ENCODE measurements at places on chromosomes 2 and 18.

DNA sequence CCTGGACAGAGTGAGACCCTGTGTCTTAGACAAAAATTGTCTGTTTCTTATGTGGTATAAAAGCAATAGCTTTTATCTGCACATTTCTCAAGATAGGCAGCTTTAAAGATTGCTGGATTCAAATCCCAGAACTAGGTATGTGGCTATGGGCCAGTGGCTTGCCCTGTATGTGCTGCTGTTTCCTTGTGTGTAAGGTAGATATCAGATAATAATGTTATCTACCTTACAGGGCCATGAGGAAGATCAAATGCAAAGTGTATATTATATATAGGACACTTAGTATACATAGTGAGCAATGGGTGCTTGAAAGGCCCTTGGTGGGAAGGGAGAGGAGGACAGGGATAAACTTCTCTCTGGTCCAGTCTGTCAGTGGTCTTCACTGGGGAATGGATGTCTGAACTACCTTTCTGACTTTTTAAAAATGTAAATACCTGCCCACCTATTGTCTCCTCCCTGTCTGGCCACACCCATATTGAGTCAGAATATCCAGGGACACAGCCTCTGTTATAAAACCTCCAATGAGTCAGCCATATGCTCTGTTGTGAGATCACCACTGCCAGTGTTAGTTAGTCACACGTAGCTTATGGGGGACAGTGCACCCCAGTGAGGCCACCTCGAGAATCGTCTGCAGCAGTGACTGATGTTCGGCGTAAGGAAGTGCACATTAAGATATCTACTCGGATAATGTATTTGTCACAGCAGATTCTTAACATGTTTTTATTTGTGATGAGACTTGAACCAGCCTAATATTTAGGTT is 383.4 kb downstream of the PTPRM start:
- no peak for DNase-seq

DNA sequence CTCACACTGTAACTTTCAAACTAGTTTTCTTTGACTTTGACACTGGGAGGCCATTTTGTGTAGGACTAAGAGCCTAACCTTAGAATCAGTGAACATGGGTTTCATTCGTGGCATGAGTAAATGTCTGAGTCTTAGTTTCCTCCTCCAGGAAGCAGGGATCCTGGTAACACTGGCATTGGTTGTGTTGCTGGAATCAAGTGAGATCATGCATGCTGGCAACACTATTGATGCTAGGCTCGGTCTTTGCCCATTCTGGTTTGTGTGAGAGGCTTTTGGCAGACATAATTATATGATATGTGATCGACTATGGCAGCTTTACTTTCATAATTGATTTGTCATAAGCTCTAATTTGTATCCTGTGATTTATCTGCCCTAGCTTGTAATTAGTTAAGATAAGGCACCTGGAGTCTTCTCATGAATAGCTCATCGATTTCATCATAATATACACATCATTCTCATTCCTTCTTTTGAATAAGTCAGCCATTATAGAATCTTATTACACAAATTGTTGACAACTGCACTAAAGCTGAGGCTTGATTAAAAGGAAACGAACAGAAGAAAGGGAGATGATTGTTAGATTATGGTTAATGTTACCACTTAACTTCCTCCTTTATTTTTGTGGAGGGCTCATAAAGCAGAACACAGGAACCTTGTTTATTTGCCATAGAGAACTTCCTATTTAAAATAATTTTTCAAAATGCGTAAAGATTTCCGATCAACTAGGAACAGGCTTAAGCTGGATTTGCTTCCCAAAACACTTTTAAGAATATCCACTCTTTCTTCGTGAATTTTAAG is 12.6 kb downstream of the PPP1R1C start:
- peak; percentile 90 for DNase-seq

GRCh38 chr2:240249423-240250149 is 109.1 kb upstream of the OTOS start:
- DNase-seq: no peak

- no peak for DNase-seq
Observed at GRCh38 chr2:47064106-47064505, 91.0 kb downstream of the STPG4 start.

DNA sequence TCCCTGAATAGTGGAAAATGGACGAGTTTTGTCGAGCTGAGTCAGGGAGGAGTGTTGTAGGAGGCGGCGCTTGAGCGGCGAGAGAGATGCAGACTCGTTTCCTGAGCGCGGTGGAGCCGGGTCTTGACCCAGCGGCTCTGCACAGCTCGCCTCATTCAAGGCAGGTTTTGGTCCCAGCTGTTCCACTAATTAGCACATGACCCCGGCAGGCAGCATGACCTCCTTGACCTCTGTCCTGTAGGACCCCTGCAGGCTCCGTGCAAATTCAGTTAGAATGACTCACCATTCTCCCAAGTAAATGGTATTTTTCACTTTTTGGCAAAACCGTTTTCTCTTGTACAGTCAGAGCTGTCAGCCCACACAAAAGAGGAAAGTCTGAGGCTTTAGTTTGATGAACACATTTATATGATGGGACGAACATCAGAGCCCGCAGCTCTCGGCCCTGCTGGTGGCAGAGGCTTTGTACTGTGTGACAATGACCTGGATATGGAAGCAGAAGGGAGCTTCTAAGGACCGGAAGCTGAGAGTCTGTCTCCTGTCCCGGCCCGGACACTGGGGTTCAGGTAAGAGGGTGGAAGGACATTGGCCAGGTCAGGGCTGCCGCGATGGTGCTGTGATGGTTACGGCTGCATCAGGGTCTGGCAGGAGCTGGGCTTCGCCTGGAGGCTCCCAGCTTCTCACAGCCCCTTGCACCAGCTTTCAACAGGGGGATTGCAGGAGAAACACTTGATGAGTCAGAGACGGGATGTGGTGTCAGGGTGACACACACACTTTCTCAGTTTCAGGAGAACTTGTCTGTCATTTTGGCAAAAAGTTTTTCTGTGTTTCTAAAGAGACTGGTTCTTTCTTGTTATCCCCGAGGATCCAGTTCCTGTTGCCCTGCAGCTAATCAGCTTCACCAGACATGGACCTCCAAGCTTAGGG is 29.9 kb upstream of the ALKAL2 start:
- no peak for DNase-seq

DNA sequence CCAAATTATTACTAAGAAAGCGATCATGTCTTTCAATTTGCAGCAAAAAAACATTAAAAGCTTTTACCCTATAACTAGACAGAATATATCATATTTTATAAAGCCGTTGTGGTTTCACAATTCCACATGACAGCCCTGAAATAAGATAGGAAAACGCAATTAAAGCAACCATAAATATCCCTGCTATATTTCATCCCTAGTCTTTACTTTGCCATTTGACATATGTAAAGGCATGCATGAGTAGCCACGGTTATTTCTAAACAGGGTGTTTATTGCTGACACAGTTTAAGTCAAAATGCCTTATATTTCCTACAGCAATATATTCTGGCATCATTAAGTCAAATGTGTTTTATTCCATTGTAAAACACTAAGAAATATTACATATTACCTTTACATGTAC is 239.9 kb downstream of the DSEL start:
- no peak for DNase-seq

- no peak for DNase-seq
Observed at GRCh38 chr18:48777026-48777743, 173.6 kb downstream of the SMAD7 start.

GRCh38 chr2:42089340-42089925 is 41.6 kb downstream of the PKDCC start:
- no peak for DNase-seq

GRCh38 chr2:168566974-168567665 is 111.0 kb downstream of the CERS6 start:
- DNase-seq: no peak

DNA sequence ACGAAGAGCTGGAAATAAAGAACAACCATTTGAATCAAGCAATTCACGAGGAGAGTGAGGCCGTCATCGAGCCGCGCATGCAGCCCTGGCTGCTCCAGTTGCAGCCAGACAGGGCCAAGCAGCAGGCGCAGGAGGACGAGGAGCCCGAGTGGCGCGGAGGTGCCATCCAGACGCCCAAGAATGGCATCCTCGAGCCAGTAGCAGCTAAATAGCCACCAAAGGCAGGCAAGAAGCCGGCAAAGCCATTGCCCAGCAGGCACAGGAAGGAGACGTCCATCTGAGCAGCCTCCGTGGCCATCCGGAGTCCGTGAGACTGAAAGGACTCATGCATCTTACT is 8.9 kb upstream of the CHST10 start:
- no peak for DNase-seq

GRCh38 chr2:186346216-186346615 is 139.8 kb upstream of the ZC3H15 start:
- DNase-seq: no peak

DNA sequence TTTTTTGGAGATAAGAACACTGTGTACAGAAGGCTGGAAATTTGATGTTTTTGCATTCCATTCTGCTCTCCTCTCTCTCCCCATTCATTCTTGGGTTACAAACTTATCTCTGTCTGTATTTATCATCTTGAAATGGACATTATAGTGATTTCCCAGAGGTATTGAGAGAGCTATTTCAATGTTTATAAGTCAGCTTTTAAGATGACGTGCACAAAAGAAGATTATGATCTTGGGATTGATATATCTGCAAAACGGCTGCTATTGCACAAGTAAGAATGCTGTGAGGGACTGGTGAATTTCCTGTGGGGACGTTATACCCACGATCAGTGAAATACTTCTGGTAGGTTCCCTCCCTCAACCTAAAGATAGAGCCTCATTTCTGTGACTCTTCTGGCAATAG is 61.0 kb upstream of the DTNA start:
- DNase-seq: no peak

- DNase-seq: no peak
Observed at GRCh38 chr2:212901604-212902275, 249.7 kb downstream of the IKZF2 start.

GRCh38 chr18:45081566-45082181 is 401.0 kb downstream of the SETBP1 start:
- DNase-seq: no peak

DNA sequence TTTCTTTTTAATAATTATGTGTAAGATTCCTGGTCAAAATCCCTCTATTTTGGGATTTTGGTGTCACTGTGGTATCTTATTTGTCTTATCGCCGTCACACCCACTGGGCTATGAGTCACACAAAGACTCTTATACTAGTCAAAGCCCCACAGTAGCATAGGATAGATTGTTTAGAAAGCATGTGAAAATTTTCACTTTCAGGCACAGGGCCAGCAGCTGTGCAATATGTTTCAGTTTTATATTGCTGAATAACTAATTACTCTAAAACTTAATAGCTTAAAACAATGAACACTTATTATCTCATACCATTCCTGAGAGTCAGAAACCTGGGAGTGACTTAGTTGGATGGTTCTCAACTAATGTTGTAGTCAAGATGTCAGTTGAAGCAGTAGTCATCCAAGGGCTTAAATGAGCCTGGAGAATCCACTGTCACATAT is 24.0 kb downstream of the CFAP210 start:
- DNase-seq: no peak

- DNase-seq: no peak
Observed at GRCh38 chr2:44778221-44778654, 163.3 kb upstream of the SIX3 start.

DNA sequence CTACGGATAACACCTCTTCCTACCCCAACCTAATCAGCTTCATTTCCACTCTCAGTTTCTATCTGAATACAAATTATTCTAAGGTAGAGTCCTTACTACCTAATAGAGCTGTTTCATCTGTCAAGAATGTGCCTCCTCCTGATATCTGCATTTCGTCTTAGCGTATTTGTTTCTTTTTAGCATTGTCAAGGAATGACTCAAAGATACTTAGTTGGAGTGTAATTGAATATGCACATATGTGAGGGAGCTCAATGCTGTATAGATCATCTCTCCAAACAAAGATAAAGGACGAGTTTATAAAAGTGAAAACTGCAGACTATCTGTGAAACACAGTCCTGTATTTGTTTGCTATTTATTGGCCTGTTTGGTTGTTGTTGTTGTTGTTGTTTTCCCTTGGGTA is 2059.4 kb upstream of the CELF4 start:
- DNase-seq: no peak

DNA sequence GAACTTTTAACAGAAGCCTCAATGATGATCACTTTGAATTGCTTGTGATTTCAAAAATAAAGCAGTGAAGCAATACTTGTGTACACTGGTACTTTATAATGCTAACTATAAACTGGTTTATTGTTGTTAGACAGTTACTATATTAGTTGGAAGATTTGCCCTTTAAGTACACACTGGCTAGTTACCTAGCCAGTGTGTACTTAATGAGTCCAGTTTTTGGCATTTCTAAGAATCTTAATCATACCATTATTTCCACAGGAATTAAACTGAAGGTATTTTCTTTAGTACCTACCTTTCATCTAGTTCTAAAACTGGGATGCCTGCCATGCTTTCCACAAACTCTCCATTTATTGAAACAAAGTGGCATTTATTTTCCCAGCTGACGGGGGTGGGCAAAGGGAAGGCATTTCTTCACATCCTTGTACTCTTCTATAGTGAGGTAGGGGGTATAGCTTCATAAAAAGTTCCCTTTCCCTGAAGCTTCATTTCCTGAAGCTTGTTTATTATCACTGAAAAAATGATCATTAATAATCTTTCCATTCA is 49.9 kb downstream of the UGP2 start:
- DNase-seq: no peak

- no peak for DNase-seq
Observed at GRCh38 chr2:108974674-108975073, 14.3 kb downstream of the EDAR start.

DNA sequence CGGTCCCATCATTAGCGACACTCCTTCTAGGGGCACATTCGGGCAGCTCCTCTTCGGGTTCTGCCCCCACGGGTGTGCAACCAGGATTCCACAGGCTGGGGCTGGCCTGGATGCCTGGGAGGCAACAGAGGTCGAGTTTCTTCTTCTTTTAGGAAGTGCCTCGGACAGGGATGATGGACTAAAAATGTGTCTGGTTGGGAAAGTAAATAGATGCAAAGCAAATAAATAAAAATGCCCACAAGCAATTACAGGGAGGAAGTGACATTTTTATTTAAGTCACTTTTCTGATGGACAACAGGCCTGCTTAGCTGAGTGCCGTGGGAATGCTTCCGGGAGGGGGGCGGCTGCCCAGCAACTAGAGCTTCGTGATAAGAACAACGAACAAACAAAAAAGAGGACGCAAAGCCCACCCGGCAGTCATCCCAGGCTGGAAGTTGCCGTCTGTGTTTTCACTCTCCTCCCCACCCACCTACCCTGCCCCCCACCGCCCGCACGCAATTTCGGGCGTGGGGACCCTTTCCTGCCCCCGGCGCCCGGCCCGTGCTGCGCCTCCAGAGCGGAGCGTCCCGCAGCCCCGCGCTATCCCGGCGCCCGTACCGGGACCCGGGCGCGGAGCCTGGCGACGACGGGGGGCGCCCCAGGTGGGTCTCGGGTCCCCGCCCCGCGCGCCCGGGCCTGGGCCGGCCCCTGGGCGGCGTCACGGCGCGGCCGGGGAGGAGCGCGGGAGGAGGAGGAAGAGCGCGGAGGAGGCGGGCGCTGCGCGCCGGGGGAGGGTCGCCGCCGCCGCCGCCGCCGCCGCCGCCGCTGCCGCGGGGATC is 412 bp upstream of the NCK2 start:
- no peak for DNase-seq
